ENCODE measurements at places on chromosomes 6 and 20.

GRCh38 chr6:164898412-164898811 is 411.0 kb downstream of the C6orf118 start:
- no peak for DNase-seq

- no peak for DNase-seq
Measured at GRCh38 chr6:123794190-123794589, 9.5 kb upstream of the NKAIN2 start.

DNA sequence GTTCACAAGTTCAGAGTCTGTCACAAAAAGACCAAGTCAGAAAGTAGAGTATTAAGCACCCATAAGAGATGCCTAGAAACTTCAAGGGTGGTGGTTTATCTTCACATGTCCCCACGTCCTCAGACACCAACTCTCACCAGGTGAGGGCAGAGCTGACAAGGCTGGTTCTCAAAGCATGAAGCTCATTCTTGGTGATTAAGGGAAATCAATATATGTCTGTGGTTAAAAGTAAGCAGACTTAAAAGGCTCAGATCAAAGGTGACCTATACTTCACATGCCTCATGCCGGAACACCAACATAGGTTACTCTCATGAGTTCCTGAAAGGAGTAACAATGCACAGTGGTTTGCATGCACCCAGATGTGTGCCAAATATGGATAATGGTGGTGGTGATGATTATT is 27.0 kb downstream of the IL17A start:
- DNase-seq = no peak

- DNase-seq = no peak
Measured at GRCh38 chr6:137754866-137755265, 112.2 kb upstream of the TNFAIP3 start.

- no peak for DNase-seq
Measured at GRCh38 chr20:55424968-55425367, 580.4 kb downstream of the CBLN4 start.

DNA sequence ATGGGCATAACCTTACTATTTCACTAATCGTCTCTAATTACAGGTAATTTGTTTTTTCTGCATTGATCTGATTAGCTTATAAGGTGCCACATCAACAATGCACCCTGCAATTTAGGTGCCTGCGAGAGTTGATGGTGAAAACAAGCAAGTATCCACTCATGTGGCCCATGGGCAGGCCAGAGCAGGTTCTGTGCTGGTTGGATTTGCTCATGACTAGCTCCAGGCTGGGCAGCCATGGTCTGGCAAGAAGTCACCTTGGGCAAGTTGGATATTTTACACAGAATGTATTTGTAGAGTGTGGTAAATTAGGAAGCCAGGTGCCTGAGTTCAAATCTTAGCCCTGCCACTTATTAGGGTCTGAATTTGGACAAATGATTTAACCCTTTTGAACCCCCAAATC is 25.3 kb downstream of the RAB44 start:
- no peak for DNase-seq

GRCh38 chr6:155163601-155164000 is 100.2 kb upstream of the CLDN20 start:
- DNase-seq = no peak

DNA sequence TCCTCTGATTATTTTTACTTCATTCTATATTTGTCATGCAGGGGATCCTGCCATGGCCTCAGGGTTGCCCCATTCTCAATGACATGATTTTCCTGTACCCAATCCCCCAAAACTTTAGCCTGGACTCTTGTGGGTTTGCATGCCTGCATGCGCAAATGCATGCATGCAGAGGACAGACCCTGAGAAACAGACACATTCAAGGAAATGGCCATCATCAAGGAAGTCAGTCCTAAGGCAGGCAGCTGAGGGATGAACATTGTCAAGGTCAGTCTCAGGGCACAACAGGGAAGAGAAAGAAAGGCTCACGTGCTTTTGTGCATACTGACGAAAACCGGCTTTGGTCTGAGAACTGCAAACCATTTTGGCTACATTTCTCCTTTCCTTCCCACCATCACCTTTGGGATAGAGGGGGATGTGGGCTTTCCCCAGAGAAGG is 13.1 kb downstream of the NEDD9 start:
- no peak for DNase-seq

GRCh38 chr20:34282041-34282440 is 21.1 kb downstream of the AHCY start:
- DNase-seq = no peak

- no peak for DNase-seq
Measured at GRCh38 chr6:53264337-53264736, 84.4 kb downstream of the ELOVL5 start.

DNA sequence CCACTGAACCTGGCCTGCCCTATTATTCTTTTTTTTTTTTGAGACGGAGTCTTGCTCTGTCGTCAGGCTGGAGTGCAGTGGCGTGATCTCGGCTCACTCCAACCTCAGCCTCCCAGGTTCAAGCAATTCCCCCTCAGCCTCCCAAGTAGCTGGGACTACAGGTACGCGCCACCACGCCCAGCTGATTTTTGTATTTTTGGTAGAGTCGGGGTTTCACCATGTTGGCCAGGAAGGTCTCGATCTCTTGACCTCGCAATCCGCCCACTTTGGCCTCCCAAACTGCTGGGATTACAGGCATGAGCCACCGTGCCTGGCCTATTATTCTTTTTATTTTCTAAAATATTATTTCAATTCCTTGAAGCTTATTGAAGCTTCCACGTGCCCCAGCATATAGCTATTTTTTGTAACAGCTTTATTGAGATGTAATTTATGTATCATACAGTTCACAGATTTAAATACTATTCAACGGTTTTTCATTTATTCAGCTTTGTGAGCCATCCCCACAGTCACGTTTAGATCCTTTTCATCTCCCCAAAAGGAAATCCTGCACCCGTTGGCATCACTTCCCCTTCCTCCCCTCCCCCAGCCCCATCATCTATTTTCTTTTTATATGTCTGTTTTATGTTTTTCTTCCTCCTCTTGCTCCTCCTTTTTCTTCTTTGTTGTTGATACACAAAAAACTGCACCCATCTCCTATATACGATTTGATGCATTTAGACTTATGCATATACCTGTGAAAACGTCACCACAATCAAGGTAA is 13.5 kb upstream of the MDFI start:
- DNase-seq = no peak

GRCh38 chr20:32333181-32333987 is 24.7 kb upstream of the ASXL1 start:
- DNase-seq = peak; percentile 19

GRCh38 chr20:33889312-33889711 is 78.2 kb downstream of the CHMP4B start:
- no peak for DNase-seq

- DNase-seq = no peak
Measured at GRCh38 chr6:62362097-62362496, 76.1 kb upstream of the KHDRBS2 start.

DNA sequence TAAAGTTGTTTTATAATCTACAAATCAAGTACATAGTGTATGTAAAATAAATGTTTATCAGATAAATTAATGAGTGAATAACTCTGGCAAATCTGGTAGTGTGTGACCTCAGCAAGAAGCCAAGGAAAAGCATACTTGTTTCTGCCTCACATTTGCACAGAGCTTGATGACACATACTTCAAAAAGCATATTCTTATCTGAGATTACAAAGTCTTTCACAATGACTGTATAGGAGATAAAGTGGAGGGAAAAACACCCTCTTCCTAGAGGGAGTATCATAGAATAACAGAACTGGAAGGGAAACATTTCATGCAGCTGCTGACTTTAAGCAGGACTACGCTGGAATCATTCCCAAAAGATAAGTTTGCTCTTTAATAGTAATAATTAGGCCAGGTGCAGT is 28.1 kb upstream of the AKAP7 start:
- peak; percentile 2 for DNase-seq

- DNase-seq = no peak
Measured at GRCh38 chr6:56032715-56033260, 157.4 kb upstream of the BMP5 start.

- no peak for DNase-seq
Measured at GRCh38 chr6:133752129-133752528, 136.8 kb upstream of the TCF21 start.

- no peak for DNase-seq
Measured at GRCh38 chr20:45016089-45016671, 49.9 kb downstream of the STK4 start.

DNA sequence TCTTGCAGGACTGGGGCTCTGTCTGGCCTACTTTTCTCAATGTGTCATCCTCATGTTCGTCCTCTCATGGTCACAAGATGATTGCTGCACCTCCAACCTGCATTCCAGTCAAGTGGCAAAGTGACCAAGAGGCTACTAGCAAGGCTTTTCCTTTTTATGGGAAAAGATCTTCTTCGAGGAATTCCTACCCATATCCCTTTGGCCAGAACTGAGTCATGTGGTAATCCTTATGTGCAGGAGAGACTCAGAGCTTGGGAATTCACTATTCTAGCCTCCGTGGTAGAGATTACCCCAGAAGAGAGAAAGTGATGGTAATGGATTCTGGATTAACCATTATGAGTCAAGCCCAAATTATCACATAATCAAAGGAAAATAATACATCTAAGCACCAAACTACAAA is 162.7 kb downstream of the KCNQ5 start:
- DNase-seq = peak; percentile 72

GRCh38 chr6:79372757-79373156 is 138.3 kb upstream of the HMGN3 start:
- DNase-seq = no peak

- DNase-seq = peak; percentile 69
Measured at GRCh38 chr6:114121913-114122662, 151.1 kb upstream of the HDAC2 start.

GRCh38 chr6:106074146-106074545 is 12.0 kb upstream of the PRDM1 start:
- no peak for DNase-seq

DNA sequence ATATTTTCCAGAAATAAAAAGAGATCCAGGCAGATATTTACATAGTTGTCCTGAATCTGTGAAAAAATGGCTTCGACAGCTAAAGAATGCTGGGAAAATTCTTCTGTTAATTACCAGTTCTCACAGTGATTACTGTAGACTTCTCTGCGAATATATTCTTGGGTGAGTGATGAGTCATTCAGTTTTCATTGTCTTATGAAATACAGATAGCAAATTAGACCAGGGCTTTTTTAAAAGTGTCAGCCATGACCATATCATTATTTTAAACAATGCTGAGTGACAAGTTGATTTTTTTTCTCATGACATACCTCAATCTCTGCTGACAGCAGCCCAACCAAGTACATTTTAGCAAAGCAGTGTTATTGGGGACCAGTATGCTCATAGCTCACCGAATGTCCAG is 32.8 kb downstream of the TSPYL4 start:
- peak; percentile 61 for DNase-seq

GRCh38 chr6:72035966-72036365 is 149.6 kb downstream of the RIMS1 start:
- no peak for DNase-seq

- no peak for DNase-seq
Measured at GRCh38 chr6:32763421-32763820, at the start of gene HLA-DQB2. HLA-DQB2 (minus strand) TSS chr6:32763532; CDS start chr6:32763470, 62 bp downstream.

DNA sequence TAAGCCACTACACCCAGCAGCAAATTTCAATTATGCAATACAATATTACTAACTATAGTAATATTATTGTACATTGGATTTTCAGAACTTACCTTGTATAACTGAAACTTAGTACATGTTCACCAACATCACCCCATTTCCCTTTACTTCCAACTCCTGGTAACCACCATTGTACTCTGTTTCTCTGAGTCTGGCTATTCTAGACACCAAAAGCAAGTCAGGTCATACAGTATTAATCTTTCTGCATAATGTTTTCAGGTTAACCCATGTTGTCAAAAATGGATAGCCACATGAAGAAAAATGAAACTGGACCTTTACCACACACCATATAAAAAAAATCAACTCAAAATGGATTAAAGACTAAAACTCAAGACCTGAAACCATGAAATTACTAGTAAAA is 558.2 kb downstream of the MMUT start:
- no peak for DNase-seq

All from trophoblast cell (in vitro differentiated cells and primary cell).